NCI-H460 (cell line): ENCODE measurements at places on chromosomes 6 and 20.

DNA sequence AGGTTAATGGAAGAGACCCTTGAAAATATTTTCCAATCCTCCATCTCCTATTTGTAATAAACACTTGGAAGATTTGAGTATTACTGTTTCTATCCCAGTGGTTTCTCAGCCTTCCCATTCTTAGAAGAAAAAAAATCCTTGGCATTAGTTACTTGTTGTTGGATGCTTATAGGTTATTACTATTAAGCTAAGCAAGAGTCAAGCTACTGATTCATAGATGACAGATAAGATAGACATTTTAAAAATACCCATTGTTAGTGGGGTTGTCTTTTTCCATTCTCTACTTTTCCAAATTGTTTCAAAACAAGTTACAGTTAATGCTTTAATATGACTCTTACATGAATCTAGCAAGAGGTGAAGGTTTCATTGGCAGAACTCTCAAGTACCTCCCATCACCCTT is 158.5 kb downstream of the HIVEP2 start:
- no peak for DNase-seq

- DNase-seq = no peak
Measured at GRCh38 chr6:116461932-116462885, 1.0 kb downstream of the CALHM6 start.

- DNase-seq = no peak
Measured at GRCh38 chr6:135707426-135707825, 144.1 kb upstream of the PDE7B start.

GRCh38 chr6:14848019-14848418 is 397.9 kb upstream of the JARID2 start:
- DNase-seq = no peak

DNA sequence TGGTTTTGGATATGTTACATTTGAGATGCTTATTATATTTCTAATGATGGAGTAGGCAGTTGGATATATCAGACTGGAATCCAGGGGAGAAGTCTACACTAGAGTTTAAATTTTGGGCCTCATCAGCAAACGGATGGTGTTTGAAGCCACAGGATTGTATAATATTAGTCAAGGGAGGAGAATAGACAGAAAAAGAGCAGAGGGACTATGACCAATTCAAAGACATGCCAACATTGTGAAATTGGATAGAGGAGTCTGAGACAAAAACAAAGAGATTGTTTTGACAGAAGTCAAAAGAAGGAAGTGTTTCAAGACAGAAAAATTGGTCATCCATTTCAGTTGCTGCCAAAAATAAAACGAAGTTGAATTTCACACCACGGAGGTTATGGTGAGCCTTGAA is 66.5 kb downstream of the NOX3 start:
- no peak for DNase-seq

DNA sequence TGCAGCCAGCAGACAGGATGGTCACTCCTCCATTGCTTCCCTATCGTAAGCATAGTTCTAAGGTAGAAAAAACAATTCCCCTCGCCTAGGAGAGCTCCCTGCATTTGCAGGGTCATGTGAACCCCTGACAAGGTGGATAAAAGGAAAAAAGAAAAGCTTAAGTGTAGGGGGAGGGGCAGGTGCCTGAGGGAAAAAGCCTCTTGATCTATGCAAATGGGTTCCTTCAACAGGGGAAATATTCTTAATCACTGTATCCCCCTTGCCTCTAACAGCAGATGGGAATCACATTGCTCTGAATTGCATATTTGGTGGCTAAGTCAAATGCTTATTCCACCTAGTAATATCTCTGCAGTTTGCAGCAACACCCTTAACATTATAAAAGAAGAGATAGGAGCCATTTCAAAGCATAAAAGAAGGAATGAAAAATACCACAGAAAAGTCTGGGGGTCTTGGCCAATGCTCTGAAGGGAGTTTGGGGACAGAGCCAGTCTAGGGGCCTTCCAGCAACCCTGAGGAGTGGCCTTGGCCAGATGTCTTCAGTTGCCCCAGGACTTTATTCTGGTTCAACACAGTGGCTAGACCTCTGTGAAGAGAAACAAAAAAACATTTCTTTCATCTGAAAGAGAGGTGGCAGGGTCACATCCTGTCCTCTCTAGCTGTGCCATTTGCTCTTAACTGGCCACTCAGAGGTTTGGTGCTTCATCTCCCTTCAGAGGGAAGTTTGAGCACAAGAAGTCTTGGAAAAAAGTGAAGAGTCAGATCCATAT is 660.4 kb upstream of the GJE1 start:
- DNase-seq = no peak

DNA sequence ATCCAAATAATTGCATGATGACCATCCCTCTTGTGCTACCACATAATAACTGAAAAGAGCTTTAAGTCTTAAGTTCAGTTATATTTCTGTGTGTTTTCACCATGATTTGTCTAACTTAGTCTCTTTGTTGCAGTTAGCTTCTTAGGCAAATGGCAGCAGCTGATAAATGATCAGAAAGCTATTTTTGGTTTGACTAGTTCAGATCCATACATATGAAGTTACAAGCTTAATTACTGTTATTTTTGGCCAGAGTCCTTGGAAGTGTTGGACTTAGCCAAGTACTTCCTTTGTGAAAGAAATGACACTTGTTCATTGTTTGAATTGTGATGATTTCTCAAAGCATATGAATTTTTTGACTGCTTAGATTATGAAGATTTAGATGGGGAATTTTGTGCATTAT is 54.2 kb downstream of the HIVEP1 start:
- no peak for DNase-seq

DNA sequence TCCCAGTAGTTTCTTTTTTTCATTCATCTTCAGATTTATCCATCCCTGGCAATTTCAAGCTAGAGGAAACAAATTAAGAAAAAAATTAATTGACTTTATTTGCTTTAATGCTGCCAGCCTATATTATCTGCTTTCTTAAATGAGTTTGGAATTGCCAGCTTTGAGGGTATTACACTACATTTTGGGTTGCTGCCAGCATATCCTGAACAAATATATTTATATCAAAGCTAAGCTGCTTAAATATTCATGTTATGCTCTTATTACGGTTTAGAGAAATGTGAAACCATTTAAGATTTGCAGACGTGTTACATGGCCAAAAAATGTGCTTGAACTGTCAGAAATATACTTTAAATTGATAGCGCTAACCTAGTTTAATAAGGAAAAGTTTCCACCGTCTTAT is 59.7 kb downstream of the GRIK2 start:
- no peak for DNase-seq

DNA sequence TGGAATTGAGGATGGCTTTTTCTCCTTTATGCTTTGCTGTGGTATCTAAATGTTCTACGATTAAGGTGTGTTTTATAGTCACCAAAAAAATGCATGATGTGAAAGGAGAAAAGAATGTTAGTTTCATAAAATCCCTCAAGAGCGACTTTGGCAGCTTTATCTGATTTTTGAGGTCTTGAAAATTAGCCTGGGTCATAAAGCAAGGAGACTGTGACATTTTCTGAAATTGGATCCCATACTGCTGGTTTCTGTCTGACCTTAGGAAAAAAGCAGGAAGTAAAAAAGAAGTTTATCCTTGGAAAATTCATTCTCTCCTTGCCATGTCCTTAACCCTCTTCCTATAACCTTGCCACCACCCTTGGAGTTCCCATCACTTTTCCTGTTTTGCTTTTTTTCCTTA is 525.3 kb downstream of the CD83 start:
- DNase-seq = no peak

DNA sequence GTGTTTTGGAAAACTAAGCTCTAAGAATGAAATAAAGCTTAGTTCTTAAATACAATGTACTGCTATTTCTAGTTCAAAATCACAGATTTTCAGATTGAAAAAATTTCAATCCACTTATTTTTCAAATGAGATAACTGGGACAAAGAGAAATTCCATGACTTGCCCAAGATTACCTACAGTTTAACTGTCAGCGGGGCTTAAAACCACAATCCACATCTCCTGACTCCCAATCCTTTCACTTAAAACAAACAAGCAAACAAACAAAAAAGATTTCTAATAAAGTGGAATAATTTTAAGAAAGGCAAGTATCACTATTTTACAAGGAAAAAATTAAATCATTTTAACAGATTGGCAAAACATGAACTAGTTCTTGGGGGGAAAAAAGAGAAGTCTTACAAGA is 4.2 kb downstream of the PHIP start:
- DNase-seq = no peak
